SW480 (cell line): ENCODE measurements at places on chromosomes 16 and 17.

GRCh38 chr17:54738496-54738895, 162.2 kb upstream of the TOM1L1 start:
- no peak for DNase-seq

DNA sequence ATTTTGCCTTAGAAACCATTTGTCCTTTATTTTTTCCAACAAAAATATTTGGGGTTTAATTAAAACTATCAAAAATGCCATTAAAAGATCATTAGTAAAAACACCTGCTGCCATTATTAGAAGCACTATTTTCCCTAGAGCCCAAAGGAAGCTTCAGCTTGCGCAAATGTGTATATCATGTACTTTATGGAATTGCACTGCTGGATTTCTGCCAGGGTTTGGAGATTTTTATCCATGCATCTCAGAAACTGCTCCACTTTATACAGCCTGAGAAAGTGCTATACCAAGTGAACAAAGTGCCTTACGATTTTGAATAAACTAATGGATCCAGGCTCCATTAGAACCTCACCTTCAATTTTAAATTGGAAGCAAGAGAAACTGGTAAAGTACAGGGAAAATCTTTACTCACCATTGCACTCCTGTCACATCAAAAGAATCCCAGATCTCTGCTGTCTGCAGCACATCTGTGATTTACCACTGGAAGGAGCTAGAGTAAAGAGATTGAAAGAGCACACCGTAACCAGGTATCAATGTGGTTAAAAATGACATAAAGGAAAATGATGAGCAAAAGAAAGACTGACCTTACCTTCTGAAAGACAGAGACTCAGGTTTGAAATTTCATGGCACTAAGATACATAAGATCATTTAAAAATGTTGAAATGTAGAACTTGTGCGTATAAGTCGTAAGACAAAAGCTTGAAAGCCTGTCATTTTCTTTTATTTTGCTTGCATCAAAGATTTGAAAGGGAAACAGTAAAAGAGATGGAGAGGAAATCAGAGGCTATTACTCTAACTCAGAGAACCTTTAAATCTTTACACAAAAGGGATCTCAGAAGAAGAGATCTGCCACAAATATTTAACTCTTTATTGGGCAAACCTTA, 678.1 kb upstream of the GOT2 start:
- peak; percentile 23 for DNase-seq

DNA sequence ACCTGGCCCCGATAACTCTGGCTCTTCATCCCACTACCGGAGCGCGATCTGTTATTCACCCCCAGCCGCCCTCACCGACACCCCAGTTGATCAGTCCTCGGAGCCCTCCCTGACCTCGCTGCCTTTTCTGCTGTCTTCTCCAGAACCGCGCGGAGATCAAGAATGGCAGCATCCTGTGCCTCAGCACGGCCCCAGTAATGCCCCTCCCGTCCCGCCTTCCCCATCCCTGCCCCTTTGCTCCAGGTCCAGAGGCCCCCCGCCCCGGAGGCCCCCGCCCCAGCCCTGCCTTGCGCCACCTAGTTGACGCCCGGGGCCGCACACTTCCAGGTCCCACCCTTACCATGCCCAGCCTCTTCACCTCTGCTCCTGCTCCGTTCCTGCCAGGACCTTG, 872 bp downstream of the ELMO3 start:
- no peak for DNase-seq

DNA sequence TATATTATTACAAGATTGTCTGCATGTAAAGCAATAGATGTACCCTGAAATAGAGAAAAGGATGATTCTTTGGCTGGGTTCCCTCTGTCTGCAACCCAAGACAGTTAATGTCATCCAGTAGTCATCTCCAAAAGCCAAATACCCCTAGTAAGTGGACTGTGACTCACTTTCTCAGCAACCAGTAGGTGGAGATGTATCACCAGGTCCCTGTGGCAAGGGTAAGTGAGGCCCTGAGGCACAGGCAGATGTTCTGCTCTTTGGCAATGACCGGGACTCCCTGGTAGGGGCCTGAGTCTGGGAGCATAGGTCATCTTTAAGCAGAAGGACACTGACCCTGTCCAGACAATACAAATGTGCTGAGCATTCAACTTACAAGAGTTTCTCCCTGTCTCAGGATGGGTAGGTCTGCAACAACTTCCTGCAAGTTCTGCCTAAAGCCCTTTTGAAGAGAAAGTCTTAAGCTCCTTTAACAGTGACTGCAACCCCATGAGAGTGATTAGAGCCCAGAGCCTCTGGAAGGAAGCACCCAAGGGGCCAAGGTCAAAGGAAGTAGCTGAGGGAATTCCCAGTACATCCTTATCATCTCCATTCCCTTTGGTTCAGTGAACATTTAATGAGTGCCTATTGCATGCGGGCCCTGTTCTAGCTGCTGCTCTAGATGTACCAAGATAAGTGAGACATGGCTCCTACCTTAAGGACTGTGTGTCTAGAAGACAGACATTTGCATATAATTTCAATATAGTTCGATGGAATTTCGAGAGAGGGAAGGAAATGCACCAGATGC, 31.9 kb downstream of the PMP22 start:
- DNase-seq = peak; percentile 18

DNA sequence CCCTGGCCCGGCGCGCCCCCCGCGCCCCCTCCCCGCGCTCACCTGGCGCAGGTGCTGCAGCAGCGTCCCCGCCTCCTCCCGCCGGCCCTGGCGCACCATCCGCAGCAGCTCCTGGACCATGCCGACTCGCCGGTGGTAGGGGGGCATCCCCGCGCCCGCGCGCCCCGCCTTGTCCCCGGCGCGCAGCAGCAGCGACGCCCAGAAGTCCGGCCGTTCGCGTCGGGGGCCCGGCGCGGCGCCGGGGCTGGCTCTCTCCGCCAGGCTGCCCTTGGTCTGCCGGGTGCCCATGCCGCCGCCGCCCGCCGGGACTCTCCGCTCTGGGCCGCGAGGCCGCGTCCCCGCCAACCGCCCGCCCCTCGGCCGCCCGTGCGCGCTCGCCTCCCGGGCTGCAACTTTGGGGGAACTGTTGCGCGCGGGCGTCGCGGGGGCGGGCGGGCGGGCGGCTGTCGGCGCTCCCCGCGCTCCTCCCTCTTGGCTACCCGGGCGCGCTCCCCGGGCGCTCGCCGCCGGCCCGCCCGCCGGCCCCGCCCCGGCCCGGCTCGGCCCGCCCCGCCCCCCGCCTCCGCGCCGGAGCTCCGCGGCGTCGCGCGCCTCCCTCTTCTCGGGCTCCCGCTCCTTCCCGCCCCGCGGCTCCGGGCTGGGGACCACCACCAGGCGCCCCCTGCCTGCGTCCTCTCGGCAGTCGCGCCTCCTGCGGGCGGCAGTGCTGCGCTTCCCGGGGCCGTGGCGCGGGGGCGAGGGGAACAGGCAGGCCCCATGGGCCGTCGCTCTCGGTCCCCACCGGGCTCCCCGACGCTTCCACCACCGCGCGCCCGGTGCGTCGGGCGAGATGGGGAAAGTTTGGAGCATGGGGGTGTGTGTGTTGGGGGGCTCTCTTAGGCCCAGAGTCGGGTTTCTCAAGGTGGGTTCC, at the start of gene LRRC75A:
TSS of gene LRRC75A (minus strand) at position 491 of the 910 bp plus-strand sequence. CDS start at position 288, 203 bp downstream.
- peak; percentile 56 for DNase-seq

GRCh38 chr17:72382971-72383722, 262.3 kb downstream of the SOX9 start:
- peak; percentile 71 for DNase-seq

DNA sequence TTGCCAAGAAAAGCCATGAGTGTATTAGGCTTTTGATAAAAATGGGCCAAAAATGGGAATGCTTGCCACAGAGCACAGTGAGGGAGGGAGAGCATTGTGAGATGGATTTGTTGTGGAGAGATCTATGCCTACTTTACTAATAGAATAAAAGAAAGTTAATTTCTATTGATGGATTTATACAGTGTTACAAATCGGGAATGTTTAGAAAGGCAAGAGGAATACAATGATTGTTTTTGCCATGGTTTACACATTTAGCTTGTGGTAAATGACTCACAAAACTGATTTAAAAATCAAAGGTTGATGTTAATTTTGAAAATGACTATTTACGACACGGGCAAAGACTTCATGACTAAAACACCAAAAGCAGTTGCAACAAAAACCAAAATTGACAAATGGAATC, 16.6 kb downstream of the CCL4 start:
- DNase-seq = no peak

GRCh38 chr16:58128711-58129096, 477 bp downstream of the CFAP20 start:
- DNase-seq = no peak

DNA sequence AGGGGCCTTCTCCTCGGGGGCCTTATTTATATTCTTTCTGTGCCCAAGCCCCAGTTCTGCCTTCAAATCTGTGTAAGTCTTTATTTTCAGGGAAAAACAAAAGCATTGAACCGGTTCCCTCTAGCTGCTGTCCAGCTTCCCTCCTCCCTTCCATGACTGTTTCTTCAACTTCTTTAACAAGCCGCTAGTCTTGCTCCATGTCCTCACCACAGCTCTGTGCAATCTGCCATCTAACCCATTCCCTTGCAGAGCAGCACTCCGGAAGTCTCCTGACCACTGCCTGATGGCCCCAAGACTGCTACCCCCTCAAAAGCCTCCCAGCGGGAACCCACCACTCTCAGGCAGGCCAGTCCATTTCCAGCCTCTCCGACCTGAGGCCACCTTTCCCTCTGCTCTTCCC, 16.9 kb downstream of the EMC8 start:
- no peak for DNase-seq

- DNase-seq = no peak
Measured at GRCh38 chr17:56979091-56979480, 1.2 kb downstream of the SCPEP1 start.
